Activated CD4-positive, alpha-beta T cell treated with anti-CD3 and anti-CD28 coated beads for 4 hours (primary cell): ENCODE measurements at places on chromosomes 3 and 15.

DNA sequence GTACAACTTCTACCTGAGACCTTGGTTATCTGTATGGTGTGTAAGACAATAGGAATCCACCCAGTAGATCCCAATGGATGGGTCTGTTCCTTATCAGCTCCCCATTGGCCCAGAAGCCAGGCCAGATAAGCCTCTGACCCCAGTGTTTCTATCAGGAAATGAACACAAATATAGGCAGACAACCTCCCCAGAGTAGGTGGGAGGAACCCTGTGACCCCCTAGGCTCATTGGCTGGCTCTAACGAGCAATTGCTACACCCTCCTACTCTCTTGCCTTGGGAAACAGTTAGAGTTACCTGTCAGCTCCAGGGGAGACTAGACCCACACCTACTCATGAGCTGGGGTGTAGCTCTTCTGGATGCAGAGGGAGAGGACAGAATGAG lies 299.9 kb downstream of the UACA start:
- DNase-seq = no peak

GRCh38 chr3:112373924-112374323 lies 41.0 kb downstream of the CD200 start:
- no peak for DNase-seq

DNA sequence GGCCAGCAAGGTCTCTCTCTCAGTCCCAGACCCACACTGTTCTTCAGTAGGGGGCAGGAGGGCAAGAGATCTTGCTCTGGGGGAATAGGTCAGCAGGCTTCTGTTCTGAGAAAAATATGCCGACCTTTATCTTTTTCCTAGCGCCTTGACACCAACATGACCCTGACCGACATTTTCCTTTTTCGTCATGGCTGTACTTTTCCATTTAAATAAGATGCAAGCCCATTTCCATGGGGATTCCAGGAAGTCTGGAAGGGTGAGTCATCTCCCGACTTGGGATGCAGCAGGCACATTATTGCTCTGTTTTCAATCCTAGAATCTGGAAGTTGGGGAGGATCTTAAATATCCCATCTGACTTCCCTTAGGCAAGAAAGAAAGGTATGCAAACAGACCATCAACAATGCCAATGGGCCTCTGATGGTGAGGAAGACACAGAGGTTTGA lies 261.5 kb upstream of the LRTM1 start:
- no peak for DNase-seq

DNA sequence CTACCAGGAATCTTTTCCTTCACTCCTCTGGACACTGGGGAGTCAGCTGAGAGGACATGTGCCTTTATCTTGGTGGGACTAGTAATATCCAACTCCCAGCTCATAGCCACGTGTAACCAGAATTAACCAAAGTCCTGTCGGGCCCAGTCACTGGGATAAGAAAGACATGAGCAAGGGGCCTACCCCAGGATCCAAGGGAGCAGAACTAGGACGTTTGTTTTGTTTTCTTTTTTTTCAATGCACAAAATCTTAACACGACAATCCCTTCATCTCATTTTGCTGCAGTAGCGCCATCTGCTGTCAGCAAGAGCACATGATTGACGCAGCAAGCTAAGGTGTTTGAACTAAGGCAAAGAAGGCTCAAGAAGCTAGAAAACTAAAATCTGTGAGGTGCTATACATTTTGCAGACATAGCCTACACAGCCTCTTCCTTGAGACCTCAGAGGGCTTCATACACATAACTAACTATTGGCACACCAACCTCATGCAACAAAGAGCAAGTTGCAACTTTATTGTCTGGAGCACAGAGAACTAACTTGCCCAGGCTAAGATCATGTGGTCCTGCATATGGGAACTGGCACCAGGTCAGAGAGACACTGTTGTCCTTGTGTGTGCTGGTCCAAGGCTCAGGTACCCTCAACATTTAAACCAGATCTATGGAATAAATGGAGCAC lies 43.6 kb downstream of the RLBP1 start:
- peak; percentile 58 for DNase-seq

- DNase-seq = no peak
Measured at GRCh38 chr3:108250626-108251025, 28.4 kb upstream of the IFT57 start.

DNA sequence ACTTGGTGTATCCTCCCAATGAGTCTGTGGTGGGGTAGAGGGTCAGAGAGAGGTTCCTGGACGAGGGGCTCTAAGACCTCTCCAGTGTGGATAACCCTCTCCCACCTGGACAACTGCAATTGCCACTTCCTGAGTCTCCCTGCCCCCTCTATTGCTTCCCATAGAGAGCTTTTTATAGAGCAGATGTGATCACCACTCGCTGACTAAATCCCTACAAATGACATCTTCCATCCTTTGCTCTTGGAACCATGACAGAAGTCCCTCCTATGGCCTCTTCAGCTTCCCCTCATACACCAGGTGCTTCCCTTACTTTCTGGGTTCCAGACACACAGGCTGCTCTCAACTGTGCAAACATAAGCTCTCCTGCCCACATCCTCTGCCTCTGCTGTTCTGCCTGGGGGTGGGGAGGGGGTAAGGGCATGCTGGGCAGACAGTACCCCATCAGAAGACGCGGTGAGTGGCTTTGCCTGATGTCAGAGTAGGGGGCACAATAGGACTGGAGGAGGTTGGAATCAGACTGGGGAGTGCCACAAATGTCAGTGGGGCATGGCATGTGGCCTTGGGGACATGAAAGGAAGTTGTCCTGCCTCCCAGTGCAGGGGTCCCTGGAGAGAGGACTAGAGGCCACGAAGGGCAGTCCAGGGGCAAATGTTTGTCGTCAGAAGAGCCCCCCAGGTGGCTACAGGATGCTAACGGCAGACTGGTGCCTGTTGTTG lies 15.2 kb downstream of the ITIH3 start:
- DNase-seq = no peak

GRCh38 chr3:143769616-143770015 lies 78.7 kb downstream of the SLC9A9 start:
- no peak for DNase-seq

- DNase-seq = peak; percentile 29
Measured at GRCh38 chr3:194671511-194671899, 486 bp downstream of the LSG1 start.

DNA sequence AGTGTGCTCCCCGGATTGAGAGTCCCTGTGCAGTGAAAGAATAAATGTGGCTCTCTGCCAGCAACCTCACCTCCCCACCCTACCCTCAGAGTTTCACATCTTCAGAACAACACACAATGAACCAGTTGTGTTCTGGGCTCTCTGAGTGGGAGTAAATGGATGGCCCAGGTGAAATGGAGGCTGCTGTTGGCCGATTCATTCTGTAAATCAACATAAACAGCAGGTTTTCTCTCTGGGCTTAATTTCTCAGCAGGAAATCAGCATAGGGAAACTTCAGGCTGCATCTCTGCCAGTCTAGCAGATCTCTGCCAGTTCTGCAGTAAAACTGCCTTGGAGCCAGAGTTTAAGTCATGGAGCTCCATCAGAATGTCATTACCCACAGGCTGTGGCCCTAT lies 54.6 kb upstream of the FURIN start:
- no peak for DNase-seq

DNA sequence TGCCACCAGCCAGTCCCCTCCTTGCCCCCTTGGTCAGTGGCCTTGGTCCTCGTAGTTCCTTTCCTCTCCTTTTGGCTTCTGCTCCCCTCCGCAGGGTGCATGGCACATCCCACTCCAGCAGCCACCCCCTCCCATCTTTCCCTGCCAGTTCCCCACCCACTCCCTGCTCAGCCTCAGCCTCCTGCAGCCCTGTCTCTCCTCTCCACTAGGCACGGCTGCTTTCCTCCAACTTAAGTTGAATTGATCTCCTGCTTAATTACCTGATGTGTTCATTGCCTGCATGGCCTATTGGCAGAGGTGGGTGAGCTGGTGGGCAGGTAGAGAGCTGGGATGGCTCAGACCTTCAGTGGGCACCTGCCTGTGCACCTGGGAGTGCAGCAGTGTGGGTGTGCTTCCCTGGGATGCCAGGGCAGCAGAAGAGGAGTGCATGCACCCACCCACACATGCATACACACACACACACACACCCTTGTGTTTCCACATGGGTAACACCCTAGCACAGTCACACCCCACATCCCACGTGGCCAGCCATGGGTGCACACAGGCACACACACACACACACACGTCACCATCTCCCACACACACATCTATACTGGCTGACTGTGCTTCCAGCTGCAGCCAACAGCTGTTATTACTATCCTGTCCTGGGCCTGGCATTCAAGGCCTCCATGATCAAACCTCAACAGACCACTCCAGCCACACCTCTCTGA lies 30.9 kb downstream of the C3orf18 start:
- no peak for DNase-seq

DNA sequence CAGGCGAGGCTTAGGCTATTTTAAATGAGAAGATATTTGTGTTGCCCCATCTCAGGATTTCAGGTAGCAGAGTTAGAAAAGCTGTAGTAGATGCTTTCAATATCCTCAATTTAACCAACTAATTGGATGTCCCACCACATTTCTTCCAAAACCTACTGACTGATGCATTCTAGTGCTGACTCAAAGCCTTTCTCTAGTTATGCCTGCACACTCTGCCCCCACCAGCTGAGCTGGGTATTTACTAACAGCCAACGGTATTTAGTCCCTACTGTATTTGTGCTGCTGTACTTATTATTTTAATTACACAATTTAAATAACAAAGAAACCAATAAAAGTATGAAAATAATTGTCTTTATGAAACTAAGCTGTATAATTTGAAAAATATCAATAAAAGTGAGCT lies 139.5 kb downstream of the OSBPL10 start:
- no peak for DNase-seq

- no peak for DNase-seq
Measured at GRCh38 chr3:42736531-42736930, 33.9 kb upstream of the HHATL start.

DNA sequence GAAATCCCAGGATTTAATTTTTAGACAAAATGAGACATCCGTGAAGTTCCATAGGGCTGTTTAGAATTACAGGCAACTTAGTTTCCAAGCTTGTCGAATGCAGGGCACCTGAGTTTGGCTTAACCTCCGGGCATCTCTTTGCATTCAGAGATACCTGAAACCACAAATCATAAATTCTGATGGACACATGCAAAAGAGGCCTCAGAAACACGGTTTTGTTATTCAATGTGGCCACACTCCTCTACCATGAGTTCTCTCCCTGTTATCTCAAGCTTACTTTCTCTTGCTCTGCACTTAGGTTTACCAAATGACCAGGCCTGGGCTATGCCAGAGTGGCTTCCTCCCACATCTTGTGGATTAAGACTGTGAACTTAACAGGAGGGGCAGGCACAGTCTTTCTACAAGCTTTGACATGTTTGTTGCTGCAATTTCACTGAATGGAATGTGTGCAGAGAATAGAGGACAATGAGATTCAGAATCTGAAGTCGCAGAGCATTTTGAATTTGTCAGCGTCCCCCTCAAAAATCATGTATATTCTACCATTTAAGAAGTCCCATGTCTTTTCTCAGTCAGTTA lies 137.7 kb downstream of the TPRG1 start:
- DNase-seq = no peak

DNA sequence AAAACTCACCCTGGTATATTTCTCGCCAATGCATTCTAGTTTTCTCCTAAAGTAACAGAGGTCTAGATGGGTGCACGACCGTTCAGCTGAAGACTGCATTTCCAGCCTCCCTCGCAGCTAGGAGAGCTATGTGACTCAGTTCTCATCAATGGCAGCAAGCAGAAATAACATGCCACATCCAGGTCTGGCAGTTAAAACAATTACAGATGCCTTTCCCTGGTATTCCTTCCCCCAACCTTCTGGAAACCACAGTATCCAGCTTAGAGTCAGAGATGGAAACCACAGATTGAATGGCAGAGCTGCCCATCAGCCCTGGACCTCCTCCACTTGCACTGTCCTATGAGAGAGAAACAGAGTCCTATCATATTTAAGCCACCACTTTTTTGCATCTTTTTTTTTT lies 4.8 kb downstream of the HAPLN3 start:
- no peak for DNase-seq

GRCh38 chr15:55917881-55918296 lies 75.5 kb downstream of the NEDD4 start:
- DNase-seq = no peak

DNA sequence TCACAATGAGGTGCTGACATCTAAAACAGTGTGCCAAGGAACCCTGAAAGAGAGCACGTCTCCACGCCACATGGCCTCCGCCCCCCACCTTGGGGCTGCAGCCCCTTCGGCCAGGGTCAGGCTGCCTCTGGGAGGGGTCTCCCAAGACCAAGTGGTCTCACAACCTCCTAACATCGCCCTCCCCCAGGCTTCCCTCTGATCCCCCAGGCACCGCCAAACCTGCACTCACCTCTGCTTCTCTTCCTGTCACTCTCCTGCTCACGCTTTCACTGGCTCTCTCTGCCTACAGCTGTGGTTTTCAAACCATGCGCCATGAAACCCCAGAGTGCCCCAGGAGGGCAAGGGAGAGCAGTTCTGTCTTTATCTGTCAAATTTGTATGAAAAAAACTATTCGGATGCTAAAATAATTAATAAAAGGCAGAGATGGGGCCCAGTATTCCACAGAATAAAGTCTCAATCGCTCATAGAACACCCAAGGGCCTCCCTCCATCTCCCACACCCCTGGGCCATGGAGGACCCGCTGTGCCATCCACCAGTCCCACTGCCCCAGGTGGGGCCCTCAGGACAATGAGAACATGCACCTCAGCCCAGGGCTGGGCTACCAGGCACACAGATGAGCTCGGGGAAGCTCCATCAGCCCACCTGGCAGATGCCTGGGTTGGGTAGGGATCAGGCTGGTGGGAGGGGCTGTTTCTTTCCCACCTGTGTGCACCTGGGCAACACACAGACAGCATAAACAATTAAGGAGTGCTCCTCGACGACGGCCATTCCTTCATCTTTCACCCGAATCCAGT lies 21.5 kb downstream of the CYFIP1 start:
- no peak for DNase-seq

DNA sequence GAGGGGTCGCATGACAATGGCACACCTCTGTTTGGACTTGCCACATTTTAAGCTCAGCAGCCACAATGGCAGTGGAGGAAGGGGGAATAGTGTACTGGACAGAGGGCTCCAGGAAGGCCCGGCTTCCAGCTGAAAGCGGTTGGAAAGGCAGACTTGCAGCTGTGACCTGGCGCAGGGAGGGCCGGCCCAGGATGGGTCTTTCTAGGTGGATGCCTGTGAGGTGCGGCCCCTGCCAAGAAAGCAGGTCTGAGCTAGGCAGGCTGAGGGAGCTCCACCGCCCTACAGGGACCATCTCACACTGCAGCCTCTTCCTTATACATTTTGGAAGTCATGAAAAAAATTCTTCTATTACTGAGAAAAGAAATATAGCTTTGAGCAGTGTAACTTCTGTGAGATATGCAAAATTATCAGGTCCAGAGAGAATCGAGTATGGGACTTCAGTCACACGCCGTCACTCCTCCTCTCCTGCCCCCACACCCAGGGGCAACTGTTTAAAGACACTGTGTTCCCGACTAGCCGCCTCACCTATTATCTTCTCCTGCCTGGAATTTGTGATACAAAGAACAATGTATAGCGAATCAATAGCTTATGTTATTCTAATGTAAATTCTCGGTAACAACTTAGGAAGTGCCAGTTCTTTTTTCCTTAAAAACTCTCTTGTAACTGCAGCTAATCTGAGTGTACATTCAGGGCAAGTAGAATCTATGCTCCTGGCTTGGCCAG lies 331.0 kb downstream of the OCA2 start:
- no peak for DNase-seq
